ENCODE measurements at places on chromosomes 16 and 17.

DNA sequence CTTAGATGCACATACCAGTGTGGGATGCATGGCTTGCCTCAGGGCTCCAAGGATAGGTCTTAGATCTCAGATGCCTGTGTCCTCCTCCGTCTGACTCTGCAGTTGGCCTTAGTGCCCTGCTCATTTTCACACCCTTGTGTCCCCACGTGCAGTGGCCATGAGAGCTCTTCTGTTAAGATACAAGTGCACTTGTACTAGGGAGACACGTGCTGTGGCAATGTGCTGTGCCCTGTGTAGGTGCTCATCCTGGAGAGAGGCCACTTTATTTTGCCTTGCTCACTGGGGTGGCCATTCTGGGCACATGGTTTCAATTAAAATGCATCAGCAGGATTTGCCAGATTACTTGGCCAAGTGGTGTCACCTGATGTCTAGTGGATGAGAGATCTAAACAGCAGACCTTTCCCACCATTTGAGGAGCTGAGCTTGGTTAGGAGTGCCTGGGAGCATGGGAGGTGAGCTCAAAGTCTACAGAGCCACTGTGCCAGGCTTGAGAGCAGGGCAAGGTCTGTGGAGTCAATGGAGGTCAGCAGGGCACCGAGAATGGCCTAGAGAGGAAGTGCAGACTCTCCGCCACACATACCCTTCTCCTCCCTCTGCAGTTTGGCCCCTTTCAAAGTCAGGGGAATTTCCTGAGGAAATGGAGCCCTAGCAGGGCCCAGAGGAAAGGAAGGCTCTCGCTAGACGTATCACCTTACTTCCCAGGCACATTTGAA lies 25.2 kb upstream of the SMPD3 start:
- no peak for DNase-seq

DNA sequence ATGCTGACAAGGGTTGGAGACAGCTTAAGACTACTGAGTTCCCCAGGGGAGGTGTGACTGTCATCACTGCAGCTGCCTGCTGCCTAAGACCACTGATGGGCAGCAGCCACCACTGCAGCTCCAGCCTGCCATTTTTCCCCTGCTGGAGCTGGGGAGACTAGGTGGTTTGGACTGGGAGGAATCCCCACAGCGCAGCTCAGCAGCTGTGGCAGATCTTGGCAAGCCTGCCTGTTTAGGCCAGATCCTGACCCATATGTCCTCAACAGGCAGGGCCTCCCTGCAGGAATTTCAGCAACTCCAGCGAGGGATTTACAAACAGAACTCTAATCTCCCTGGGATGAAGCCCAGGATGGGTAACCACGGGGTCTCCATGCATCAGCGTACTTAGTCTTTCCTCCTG lies 356.4 kb upstream of the TOM1L1 start:
- DNase-seq: no peak

DNA sequence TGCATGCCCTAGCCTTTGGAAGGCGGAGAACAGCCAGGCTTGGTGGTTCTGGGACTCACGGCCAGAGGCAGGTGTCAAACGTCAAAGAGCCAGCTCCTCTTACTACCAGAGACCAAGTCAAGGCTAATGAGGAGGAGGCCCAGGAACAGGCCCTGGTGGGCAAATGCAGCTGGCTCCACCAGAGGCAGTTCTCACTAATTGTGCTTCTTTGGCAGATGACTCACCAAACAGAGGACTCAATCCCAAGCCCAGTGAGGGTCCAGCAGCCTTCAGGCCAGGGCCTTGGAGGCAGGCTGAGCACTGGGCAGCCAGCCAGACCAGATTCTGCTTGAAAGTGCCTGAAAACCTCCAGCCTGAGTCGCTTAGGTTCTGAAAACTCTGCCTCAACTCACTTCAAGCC lies 336.5 kb upstream of the CDH5 start:
- peak; percentile 74 for DNase-seq

DNA sequence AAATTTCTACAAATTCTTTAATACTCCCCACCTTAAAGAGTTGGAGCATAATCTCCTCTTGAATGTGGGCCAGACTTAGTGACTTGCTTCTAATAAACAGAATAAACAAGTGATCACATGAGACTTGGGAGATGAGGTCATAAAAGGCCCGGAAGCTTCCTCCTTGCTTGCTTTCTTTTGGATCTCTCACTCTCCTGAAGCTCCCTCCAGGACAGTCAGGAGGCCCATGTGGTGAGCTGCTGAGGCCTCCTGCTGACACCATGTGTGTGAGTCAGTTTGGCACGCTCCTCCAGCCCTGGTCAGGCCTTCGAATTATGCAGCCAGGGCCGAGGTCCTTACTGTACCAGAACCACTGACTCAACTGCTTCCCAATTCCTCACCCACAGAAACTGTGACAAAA lies 53.2 kb downstream of the NDEL1 start:
- DNase-seq: peak; percentile 88

GRCh38 chr17:68961214-68961882 lies 6.2 kb upstream of the ABCA8 start:
- DNase-seq: no peak

- no peak for DNase-seq
These were observed 1.1 kb downstream of the MAPK3 start for GRCh38 chr16:30121741-30122571.

- DNase-seq: peak; percentile 59
These were observed 53.9 kb downstream of the AIPL1 start for GRCh38 chr17:6380915-6381438.

GRCh38 chr16:88888461-88889387 lies 22.3 kb upstream of the PABPN1L start:
- no peak for DNase-seq

DNA sequence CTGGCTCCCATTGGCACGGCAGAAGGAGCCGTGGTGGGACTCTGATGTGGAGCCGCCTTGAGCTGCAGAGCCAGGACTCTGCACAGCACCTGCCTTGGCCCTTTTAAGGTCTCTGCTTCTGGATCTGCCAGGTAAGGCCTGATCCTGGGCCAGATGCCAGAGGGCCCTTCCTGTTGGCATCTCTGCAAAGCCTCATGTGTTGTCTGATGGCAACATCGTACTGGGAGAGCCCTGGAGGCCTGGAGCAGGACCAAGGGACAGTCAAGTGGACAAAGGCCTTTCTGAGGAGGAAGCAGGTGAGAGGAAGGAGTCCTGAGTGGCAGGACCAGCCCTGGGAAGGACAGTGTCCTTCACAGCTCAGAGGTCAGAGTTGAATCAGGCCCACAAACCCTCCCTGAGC lies 26.1 kb downstream of the SOCS1 start:
- DNase-seq: no peak

DNA sequence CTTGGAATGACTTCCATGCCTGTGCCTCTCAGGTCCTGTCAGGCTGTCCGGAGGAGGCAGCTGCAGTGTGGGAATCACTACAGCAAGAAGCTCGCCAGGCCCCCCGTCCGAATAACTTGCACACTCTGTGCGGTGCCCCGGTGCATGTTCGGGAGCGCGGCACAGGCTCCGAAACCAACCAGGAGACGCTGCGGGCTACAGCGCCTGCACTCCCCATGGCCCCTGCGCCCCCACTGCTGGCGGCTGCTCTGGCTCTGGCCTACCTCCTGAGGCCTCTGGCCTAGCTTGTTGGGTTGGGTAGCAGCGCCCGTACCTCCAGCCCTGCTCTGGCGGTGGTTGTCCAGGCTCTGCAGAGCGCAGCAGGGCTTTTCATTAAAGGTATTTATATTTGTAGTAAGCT lies 1.3 kb downstream of the NRN1L start:
- no peak for DNase-seq

DNA sequence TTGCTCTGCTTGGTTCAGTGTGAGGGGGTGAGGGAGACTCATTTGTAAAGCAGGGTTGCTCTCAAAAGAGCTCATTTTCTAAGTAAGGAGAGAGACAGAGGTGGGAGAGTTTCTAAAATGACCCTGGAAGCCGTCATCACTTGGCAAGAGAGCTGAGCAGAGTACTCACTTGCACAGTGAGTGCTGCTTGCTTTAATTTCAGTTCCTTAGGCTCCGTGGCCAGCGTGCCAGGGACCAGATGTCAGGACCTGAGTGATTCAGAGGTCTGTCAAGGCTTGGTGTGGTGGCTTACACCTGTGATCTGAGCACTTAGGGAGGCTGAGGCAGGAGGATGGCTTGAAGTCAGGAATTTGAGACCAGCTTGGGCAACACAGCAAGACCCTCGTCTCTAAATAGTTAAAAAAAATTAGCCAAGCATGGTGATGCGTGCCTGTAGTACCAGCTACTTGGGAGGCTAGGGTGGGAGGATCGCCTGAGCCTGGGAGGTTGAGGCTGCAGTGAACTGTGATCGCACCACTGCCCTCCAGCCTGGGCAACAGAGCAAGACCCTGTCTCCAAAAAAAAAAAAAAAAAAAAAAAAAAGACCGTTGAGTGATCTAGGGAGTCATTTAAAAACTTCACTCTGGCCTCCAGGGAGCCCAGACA lies 10.7 kb downstream of the ZNF205 start:
- peak; percentile 13 for DNase-seq

GRCh38 chr17:21392266-21392665 lies 16.1 kb downstream of the KCNJ12 start:
- no peak for DNase-seq

- DNase-seq: no peak
These were observed 3.5 kb upstream of the BCL6B start for GRCh38 chr17:7019367-7019766.

- peak; percentile 34 for DNase-seq
These were observed 26.7 kb upstream of the ADORA2B start for GRCh38 chr17:15918261-15918660.

GRCh38 chr16:52494621-52495020 lies 52.3 kb downstream of the TOX3 start:
- no peak for DNase-seq

DNA sequence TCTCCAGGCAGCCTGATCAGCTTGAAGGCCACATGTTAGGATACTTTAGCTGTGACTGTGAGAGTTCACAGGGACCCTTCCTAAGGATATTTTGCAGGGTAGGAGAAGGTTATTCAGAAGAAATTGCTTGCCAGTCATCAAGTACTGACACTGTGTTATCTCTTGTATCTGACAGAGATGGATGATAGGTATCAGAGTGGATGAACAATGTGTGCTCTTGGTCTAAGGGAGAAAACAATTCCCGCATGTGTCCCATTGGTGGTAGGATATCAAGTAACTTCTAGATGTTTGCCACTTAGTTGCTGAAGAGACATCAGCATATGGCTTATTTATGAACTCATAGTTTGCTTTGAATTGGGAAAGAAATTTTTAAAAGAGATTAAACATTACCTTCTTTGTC lies 219.3 kb downstream of the SPECC1 start:
- DNase-seq: no peak

GRCh38 chr16:85256190-85256739 lies 144.0 kb upstream of the CIBAR2 start:
- no peak for DNase-seq

DNA sequence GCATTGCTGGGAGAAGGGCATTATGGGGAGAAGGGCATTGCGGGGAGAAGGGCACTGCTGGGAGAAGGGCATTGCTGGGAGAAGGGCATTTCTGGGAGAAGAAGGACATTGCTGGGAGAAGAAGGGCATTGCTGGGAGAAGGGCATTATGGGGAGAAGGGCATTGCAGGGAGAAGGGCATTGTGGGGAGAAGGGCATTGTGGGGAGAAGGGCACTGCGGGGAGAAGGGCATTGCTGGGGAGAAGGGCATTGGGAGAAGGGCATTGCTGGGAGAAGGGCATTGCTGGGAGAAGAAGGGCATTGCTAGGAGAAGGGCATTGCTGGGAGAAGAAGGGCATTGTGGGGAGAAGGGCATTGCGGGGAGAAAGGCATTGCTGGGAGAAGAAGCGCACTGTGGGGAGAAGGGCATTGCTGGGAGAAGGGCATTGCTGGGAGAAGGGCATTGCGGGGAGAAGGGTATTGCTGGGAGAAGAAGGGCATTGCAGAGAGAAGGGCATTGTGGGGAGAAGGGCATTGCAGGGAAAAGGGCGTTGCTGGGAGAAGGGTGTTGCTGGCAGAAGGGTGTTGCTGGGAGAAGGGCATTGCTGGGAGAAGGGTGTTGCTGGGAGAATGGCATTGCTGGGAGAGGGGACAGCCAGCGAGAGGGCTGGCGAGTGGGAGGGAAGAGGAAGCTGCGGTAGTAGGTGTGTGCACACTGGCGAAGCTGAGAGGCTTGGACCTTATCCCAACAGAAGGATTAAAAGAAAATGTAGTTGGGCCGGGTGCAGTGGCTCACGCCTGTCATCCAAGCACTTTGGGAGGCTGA lies 4.6 kb upstream of the PYDC1 start:
- DNase-seq: no peak

GRCh38 chr17:20284022-20284421 lies 183.3 kb downstream of the LGALS9B start:
- no peak for DNase-seq

DNA sequence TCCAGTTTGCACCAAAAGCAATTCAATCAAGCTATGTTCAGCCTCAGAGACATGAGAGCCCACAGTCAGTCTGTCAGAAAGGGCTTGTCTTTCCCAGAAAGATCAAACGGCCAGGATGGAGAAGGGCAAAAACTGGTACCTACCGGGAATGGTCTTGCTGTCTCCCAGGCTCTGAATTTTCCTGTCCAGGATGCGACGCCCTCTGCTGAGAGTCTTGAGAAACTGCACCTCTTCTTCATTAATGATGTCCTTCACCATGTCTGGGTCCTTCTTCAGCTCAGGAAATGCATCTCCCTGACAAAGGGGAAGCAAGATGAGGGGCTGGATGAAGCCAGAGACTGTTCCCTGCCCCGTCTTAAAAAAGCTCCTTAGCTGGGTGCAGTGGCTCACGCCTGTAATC lies 15.8 kb upstream of the EXOSC6 start:
- peak; percentile 51 for DNase-seq

- DNase-seq: peak; percentile 93
These were observed 106.9 kb downstream of the RGS9 start for GRCh38 chr17:65243838-65244625.

DNA sequence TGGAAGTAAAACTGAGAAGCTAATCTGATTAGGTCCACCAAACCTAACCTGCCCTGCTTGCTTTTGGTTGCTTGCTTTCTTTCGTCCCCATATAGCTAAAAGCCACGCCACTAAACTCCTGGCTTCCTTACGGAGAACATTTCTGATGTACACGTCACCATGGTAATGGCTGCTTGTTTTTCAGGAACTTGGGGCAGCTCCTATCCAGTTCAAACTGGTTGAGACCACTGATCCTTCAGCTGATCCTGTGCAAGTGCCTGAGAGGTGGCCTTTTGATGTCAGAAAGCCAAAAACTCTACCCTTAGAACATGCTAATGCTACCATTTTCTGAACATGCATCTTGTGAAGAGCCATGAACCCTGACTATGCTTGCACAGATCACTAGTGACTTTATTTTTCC lies 14.4 kb upstream of the DHRS7C start:
- no peak for DNase-seq

Measured in M059J (cell line).